ENCODE measurements at places on chromosomes 5 and 9. TPM values are rescaled to one million over a fixed set of nuclear protein-coding genes. Genes with fewer than 3 reads are reported as not detected.

DNA sequence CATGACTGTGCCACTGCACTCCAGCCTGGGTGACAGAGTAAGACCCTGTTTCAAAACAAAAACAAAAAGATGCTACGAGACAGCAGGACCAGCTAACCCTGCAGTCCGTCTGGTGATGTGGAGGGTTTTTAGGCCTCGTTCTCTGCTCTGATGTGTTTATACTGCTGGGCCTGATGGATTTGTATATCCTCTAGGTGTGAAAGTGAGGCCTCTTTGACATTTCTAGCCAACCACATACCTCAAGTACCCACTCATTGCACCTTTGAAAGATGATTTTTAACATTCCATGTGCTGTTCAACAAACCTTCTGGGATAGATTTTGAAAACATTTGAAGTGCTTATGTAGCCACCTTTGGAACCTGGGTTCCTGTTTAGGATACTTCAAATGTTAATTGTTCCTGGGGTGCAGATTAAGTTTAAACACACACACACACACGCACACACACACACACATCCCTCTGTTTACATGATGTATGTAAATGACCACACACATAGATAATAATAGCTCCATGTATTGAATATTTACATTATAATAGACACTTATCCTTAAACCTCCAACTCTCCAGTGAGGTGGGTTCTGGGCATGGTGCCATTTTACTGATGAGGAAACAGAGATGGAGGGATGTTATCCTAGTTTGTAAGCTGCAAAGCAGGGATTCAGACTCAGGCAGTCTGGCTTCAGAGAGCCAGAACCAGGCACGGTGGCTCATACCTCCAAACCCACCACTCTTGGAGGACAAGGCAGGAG, 48.8 kb upstream of the GOLPH3 start:
- no peak for DNase-seq

PCDHGB1 gene
- not detected for total RNA-seq

FGF10 gene
- not detected for total RNA-seq

DNA sequence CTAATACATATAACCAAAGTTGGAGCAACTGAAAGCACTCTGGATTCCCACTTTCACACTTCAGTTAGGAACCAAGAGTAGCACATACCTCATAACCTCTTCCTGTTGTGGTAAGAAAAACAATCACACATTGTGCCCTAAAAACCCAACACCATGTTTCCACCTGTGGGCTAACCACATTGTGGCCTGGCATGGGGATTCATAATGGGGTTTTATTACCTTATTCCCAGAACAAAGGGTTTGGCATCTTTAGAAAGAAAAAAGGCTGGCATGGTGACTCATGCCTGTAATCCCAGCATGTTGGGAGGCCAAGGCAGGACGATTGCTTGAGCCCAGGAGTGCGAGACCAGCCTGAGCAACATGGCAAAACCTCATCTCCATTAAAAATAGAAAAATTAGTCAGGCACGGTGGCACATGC, 60.6 kb downstream of the HSD17B3 start:
- peak; percentile 71 for DNase-seq

GRCh38 chr9:103789686-103790085, 304.4 kb upstream of the SMC2 start:
- no peak for DNase-seq

LCN12 gene
- total RNA-seq = 1.4 TPM

GABBR2 gene
- total RNA-seq = not detected

DNA sequence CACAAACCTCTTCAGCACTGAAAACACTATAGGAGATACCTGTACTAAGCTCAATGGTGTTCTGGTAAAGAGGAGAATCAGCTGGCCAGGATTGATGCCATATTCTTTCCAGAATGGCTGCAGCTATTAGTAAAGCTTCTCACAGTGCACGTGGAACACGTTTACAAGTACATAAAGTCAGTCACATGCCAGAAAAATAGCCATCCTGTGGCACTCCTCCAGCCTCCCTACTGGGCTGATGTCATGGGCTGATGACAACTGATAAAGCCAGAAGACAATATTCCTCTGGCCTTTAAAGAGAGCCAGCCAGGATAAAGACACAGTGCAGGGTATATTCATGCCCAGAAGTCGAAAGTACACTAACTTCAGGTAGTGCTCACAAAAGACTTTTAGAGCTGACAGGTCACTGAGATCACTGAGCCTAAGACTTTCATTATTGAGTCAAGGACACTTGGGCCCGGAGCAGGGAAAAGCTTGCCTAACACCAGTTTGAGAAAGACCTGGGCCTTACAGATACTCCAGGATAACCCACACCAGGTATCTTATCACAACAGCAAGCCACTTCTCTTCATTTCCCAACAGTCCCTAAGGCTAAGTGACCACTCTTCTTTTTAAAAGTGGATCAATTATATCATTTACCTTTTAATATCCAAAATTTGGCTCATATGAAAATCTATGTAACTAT, 29.4 kb downstream of the ABITRAM start:
- DNase-seq = no peak

SLC9A3 gene
- total RNA-seq = 1.3 TPM

GRCh38 chr5:157434096-157434495, 25.9 kb upstream of the NIPAL4 start:
- DNase-seq = no peak

LRSAM1 gene
- 30.5 TPM for total RNA-seq

GRCh38 chr9:134442486-134443173, 116.4 kb downstream of the RXRA start:
- no peak for DNase-seq

LRRC19 gene
- not detected for total RNA-seq

PELO gene
- 17.5 TPM for total RNA-seq

TBC1D2 gene
- total RNA-seq = 5.8 TPM

- DNase-seq = no peak
Observed at GRCh38 chr5:169744336-169744735, 107.3 kb downstream of the DOCK2 start.

DNA sequence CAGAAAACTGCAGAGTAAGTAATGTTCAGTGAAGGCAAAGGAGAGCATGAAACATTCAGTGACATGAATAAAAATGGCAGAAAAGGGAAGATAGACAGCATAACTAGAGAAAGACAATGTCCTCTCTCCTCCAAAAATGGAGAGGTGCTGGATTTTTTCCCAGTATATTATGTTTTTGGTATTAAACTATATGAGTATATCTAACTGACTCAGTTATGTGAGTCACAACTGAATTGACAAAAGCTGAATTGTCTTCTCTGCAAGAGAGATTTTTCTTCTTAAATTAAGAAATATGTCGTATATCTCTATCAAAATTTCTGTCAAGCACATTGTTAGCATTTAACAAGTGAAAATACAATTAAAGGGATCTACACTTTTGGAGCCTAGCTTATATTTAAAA, 375.1 kb downstream of the CHSY3 start:
- DNase-seq = no peak

STING1 gene
- total RNA-seq = 98.6 TPM

DNA sequence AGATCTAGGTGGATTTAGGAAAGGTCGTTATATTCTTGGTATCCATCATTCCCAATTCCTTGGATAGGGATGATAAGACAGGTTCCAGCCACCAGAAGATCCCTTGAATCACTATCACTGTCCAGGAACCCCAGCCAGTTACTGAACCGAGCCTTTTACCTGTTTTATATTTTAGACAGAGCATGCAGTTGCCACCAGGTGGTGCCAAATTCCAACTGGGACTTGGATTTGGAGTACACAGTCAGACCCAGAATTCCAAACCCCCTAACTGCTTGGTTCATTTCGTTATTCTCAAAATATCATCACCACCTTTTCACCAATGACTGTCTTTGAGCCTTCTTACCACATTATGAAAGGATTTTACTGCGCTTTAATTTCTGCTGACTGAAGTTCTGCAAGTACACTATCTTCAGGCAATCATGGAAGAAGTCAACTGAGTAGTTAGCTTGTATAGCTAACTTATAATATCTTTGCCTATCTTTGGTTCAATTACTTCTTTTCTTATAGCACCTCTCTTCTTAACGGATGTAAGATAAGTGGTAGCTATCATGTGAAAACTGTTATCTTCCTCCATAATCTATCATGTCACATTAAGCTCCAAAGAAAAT, 191.8 kb downstream of the PRR16 start:
- DNase-seq = no peak

LIX1 gene
- total RNA-seq = not detected

PCDHGA6 gene
- 0.16 TPM for total RNA-seq

LRRTM2 gene
- 0.29 TPM for total RNA-seq

CLIC3 gene
- 0.65 TPM for total RNA-seq

DNA sequence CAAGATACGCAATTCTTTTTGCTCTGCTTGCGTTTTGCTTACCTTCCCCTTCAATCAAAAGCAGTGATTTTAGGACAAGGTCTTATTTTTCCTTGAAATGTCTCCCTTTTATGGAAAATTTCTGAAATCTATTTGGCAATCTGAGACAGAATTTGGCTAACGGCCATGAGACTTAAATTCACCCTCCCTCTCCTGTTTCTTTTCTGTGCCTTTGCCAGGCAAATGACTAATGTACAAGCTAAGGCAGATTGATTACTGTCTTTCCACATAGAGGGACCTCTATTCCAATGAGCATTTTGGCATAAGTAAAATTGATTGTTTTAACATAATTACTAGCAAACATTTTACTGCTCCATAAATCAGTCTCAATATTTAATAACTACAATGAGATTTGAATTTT, 31.7 kb downstream of the FAM81B start:
- DNase-seq = no peak

DNA sequence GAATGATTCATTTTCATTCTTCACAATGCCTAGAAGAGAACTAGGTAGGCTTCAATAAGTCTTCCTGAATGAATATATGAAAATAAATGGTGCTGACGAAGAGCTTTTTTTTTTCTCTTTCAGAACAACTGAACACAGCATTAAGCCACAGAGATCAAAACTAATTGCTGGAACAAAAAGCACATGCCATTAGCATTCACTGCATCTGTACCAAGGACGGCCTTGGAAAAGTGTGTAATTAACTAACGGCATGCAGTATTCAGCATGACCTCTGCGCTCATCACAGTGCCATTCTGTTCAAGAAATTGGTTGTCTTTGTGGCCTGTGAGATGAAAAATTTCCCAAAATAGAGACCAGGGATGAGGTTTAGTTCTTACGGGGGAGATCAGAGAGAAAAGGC, 99.3 kb downstream of the NUDT12 start:
- DNase-seq = no peak

PCDHB13 gene
- not detected for total RNA-seq

NOXA1 gene
- 1.4 TPM for total RNA-seq

DNA sequence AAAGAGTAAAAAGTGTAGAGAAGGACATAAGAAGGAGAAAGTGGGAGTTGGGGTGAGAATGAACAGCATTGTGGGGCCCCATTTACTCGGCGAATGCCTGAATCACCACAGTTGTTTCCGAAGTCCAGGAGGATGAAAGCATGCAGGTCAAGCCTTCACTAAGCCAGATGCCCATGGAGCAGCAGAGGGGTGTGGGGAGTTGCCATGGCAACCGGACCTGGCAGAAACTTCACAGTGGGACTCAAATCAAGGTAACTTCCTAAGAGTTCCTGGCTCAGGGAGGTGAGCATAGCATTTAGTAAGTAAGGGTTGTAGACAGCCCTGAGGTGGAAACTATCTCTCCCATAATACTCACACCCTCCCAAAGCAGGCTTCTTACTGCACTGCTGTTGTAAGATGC, 357.1 kb downstream of the TRIM32 start:
- no peak for DNase-seq

DNA sequence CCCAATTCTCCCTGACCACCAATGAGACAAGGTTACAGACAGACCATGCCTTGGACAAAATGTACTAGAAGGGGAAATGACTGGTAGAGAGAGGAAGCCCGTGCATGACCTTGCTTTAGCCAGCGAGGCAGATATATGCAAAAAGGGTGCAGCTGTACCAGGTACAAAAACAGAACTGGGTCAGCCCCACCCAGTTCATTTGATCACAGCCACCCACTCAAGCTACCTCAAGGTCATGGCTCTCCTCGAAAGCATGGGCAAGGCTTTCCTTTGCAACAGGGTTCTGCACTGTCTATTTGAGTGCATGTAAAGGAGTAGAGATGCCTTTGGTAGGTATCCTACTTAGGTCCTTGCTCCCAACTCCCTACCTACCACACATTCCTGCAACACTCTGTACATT, 33.3 kb downstream of the TLE1 start:
- DNase-seq = no peak

- DNase-seq = peak; percentile 37
Observed at GRCh38 chr5:150671509-150672236, 10.6 kb downstream of the MYOZ3 start.

DNA sequence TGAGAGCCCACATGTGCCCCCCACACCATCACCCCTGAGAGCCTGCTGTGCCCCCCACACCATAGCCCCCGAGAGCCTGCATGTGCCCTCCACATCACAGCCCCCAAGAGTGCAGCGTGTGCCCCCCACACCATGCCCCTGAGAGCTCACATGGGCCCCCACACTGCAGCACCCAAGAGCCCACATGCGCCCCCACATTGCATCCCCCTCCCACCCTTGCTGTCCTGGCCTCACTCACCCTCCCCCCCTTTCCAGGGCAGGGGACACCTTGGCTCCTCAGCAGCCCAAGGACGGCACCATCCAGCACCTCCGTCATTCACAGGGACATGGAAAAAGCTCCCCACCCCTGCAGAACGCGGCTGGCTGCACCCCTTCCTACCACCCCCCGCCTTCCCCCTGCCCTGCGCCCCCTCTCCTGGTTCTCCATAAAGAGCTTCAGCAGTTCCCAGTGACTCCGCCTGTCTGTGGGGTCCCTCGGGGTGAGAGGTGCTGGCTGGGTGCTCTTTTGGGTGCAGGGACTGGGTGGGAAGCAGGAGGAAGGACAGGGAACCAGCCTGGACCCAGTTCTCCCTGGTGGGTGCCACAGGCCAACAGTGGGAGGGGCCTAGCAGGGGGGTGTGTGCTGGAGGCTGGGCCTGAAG, 5.0 kb downstream of the LCN1 start:
- DNase-seq = no peak

DNA sequence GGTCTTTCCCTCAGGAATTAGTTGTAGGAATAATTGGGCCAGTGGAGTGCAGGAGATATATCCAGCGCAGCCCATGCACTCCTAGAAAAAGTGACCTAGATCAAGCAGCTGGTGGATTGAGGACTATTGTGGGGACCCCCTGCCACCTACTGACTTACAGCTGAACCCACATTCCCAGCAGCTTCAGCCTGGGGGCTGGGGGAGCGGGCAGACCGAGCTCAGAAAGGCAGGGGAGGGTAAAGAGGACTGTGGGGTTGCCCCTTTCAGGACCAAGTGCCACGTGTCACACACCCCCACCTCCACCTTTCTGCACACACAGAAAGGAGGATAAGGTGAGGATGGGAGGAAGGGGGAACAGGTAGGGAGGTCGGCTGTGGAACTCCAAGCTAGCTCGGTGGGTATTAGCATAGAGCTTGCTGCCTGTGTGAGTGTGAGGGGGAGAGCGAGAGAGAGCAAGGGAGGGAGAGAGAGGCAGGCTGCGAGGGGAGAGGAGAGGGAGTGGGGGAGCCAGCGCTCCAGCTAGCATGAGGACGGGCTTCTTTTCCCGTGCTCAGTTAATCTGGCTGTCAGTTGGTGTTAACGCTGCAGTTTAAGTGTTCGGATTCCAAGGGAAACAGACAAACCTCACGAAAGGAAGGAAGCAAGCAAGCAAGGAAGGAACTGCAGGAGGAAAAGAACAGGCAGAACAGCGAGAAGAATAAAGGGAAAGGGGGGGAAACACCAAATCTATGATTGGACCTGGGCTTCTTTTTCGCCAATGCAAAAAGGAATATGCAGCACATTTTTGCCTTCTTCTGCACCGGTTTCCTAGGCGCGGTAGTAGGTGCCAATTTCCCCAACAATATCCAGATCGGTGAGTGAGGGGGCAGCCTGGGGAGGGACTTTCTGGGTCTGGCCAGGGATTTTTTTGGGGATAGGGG, at the start of gene GRIA1:
GRIA1 (plus strand) TSS at position 553 of the 920 bp plus-strand sequence.
- DNase-seq = no peak

FIBCD1 gene
- not detected for total RNA-seq

DHFR gene
- 49.4 TPM for total RNA-seq
